ENCODE measurements at places on chromosomes 16 and 17. TPM values are rescaled to one million over a fixed set of nuclear protein-coding genes. Genes with fewer than 3 reads are reported as not detected.

Gene ACACA
- total RNA-seq: 31.1 TPM

Gene PIPOX
- 5.1 TPM for total RNA-seq

Gene ITGB3
- total RNA-seq: 81.9 TPM

Gene VTN
- 0.19 TPM for total RNA-seq

Gene WFIKKN2
- total RNA-seq: under 0.01 TPM

Gene CHD9
- 44.9 TPM for total RNA-seq

Gene ERBB2
- 26.8 TPM for total RNA-seq

Gene TLE7
- total RNA-seq: not detected

Gene PAM16
- total RNA-seq: 36.4 TPM

Gene HBZ
- total RNA-seq: not detected

Gene FBXW10B
- total RNA-seq: under 0.01 TPM

Gene KRT36
- not detected for total RNA-seq

Gene CCDC57
- total RNA-seq: 10.2 TPM

Gene PTGES3L
- 0.28 TPM for total RNA-seq

Gene RND2
- total RNA-seq: 0.28 TPM

Gene PLCG2
- total RNA-seq: 0.19 TPM

Gene CHD9NB
- total RNA-seq: 2.3 TPM

Gene GCGR
- not detected for total RNA-seq

Gene ODAD4
- 0.56 TPM for total RNA-seq

Gene CPHXL2
- total RNA-seq: not detected

Gene MAP3K14
- 1.7 TPM for total RNA-seq

Gene RCVRN
- total RNA-seq: not detected

Gene CD300E
- not detected for total RNA-seq

Gene NPIPA2
- total RNA-seq: not detected

Gene TBX6
- 0.19 TPM for total RNA-seq

Gene TXNDC11
- 35.3 TPM for total RNA-seq

Gene RNF43
- 0.28 TPM for total RNA-seq

Gene FCSK
- total RNA-seq: 7.0 TPM

Gene CMTM3
- total RNA-seq: 7.6 TPM

Gene CLEC18A
- under 0.01 TPM for total RNA-seq

Gene SYT17
- total RNA-seq: under 0.01 TPM

Gene PRR29
- total RNA-seq: 0.85 TPM

Gene CX3CL1
- 0.19 TPM for total RNA-seq

Gene C16orf92
- not detected for total RNA-seq

Gene SLC5A11
- not detected for total RNA-seq

Gene WFDC1
- 3.3 TPM for total RNA-seq

Gene KRT27
- total RNA-seq: not detected

Gene SLC38A8
- total RNA-seq: not detected

Gene CISD3
- total RNA-seq: 11.1 TPM

All from regular cardiac myocyte (primary cell).